ENCODE measurements at places on chromosomes 1 and 21.

GRCh38 chr1:8202182-8202905 is 115.6 kb upstream of the SLC45A1 start:
- DNase-seq: no peak

- no peak for DNase-seq
Measured at GRCh38 chr1:63866084-63866483, 92.3 kb downstream of the ROR1 start.

DNA sequence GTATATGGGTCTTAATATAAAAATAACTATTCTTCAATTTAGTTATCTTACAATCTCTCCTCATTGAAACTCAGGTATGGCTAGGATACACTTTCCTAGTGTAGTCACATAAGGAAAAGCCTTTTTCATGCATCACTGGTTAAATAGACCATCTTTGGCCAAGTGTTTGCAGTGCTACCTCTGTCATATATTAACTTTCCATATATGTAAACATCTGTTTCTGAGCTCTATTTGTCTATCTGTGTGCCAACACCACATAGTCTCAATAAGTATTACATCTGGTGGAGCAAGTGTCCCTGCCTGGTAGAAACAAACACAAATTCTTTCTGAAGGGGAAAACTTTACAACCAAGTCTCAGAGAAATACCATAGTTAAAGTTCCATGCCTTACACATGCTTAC is 134.6 kb downstream of the TSEN15 start:
- DNase-seq: no peak

- no peak for DNase-seq
Measured at GRCh38 chr1:159163614-159164228, 7.7 kb upstream of the CADM3 start.

- no peak for DNase-seq
Measured at GRCh38 chr1:9356021-9356420, 63.3 kb downstream of the SPSB1 start.
